ENCODE measurements at places on chromosomes 6 and 20. TPM values are rescaled to one million over a fixed set of nuclear protein-coding genes. Genes with fewer than 3 reads are reported as not detected.

Gene AGER
- 3.0 TPM for total RNA-seq

- DNase-seq, result no peak
These were observed 45.9 kb downstream of the TRIM38 start for GRCh38 chr6:26008470-26008869.

DNA sequence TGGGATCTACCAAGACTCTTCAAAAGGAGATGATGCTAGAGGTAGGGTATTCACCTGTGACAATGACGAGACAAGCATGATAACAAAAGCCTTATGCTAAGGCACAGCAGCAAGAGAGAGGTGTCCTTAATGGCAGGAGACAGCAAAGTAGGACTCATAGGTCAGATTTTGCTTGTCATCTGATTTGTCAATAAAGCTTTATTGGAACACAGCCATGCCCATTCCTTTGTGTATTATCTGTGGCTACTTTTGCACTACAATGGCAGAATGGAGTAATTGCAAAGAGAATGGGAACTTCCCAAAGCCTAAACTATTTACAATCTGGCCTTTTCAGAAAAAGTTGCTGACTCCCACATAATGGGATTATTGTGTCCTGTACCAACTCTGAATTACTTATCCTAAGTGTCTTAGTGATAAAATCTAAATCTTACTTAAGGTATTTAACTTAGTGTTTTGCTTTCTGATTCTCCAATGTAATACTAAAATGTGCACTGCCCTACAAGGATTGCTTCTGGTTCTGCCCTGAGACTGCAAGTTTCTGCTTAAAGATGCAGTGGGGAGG lies 221.6 kb downstream of the CDC5L start:
- no peak for DNase-seq

- no peak for DNase-seq
These were observed 8.9 kb downstream of the ARHGAP40 start for GRCh38 chr20:38610521-38610920.

Gene GHRH
- not detected for total RNA-seq

Gene MAPK13
- 0.87 TPM for total RNA-seq

DNA sequence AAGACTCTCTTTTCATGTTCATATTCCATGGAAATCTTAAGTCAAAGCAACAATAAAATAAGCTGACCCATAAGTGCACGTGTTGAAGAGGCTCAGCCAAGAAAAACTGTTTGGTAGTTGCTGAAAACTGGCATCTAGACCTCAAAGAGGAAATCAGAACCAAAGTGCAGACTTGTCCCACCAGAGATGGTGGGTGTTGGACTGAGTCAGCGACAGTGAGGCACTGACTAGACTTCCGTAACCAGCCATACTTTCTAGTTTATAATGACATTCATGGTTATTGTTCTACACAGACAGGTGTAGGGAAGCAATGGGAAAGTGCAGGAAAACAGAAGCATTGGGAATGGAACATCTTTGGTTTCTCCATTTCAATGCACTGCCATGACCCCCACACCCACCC lies 175.7 kb upstream of the AGPAT4 start:
- DNase-seq, result no peak

DNA sequence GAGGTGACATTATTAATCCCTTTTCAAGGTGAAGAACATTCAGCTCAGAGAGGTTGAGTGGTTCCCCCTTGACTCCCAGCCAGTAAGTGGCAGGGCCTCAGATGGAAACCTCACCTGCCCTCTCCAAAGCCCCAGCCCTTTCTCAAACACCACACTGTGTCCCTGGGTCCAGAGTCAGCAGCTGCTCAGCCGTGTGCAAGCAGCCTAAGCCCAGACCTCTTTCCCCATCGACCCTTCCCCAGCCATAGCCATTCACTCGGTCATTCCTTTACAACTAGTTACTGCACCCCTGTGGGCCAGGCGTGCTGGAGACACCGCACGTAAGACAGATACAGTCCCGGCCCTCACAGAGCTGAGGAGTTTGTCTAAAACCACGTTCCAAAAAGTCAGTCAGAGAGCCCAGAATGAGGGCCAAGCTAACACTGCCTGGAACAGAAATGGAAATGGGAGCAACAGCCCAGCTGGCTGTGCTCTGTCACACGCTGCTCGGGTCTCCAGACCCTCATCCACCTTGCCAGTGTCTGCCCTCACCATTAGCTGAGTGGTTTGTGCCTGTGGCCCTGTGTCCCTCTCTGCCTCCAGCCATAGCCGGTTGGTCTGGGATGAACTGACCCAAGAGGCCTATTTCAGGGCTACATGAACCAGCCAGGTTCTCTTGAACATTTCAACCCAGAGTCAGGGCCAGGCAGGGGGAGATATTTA lies 29.6 kb downstream of the ZC3H12D start:
- DNase-seq, result no peak

DNA sequence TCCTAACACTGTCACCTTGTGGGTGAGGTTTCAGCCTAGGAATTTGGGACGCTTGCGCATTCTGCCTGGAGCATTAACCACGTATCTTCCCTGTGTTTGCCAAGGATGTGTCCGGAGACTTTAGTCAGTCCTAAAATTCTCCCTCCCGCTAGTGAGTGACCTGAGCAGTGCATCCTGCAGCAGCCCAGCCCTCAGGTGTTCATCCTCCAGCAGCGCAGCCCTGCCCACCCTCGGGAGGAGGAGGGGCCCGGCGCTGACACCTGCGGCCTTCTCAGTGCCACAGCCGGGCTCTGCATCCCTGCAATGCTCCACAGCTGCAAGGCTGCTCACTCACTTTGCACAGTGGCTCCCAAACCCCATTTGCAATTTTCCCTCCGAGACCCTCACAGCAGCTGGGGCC lies 79.5 kb downstream of the ERMARD start:
- no peak for DNase-seq

DNA sequence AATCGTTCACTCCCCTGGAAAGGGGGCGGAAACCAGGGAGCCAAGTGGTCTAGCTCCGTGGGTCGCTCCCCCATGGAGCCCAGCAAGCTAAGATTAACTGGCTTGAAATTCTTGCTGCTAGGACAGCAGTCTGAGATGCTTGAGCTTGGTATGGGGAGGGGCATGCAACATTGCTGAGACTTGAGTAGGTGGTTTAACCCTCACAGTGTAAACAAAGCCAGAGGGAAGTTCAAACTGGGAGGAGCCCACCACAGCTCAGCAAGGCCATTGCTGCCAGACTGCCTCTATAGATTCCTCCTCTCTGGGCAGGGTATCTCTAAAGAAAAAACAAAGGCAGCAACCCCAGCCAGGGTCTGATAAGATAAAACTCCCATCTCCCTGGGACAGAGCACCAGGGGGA lies 43.2 kb downstream of the COL21A1 start:
- DNase-seq, result no peak

DNA sequence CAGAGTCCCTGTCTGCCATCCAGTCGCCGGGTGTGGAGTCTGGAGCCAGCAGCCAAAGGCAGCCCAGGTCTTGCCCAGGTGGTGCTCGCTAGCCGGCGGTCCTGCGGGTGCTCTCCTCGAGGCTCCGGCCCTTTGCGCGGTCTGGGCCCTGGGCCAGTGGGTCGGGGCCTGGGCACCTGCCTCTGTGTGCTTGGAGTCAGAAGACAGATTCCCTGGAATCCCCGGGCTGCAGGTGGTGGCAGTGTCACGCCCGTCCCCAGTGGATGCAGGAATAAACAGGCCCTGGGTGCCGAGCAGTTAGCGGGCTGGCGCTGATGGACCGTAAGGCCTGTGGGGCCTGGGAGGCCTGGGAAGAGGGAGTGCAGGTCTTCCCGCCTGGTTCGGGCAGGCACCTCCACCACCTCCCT lies 5.3 kb downstream of the SS18L1 start:
- no peak for DNase-seq

- no peak for DNase-seq
These were observed 35.2 kb downstream of the RAB22A start for GRCh38 chr20:58344741-58345140.

Gene C20orf141
- total RNA-seq, result not detected

DNA sequence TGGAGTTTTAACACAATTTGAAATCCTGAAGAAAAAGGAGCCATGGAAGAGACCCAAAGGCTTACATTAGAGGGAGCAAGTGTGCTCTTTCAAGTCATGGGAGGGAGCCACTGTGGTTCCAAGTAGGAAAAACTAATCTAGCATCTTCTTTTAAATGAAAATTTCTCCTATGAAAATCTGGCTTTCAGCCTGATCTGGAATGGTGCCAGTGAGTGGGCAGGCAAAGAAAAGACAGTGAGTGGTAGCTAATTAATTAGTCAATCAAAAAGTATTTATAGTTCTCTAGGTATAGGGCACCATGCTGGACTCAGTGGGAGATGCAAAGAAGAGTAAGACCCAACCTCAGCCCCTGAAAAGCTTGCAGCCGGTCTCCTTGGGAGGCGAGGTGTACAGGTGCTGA lies 21.9 kb downstream of the CAP2 start:
- no peak for DNase-seq

Gene LHFPL5
- total RNA-seq, result not detected

DNA sequence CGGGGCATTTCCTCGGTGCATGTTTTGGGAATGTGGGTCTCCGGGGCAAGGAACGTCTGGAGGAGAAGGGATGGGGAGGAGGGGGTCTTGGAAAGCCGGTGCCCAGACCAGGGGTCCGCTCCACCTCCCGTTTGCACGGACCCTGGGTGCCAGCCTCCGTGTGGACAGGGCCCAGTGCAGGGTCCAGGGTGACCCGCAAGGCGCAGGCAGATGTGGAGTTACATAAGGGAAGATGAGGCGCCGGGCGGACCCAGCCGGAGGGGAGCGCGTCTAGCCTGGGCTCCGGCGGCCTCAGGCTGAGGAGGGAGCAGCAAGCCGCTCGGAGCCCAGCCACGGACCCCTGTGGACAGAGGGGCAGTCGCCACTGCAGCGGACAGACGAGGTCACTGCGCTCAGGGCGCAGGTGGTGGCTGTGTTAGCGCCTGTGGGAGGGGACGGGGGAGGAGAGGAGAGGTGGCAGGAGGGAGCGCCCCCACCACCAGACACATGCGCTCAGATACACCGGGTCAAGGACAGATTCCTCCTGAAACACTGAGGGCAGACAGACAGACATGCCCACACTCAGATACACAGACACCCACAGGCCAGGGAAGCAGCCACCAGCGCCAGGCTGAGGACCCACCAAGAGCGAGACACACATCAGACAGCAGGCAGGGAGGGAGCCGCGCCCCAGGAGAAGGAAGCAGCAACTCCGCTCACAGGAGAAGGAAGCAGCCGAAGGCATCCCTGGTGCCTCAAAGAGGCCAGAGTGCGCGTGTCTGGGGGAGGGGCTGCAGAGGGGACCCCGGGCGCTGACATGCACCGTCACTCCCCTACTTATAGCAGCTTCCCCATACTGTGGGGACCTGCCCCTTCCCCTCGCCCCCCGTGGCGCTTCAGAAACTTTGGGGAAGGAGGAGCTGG lies 839 bp upstream of the HRH3 start:
- no peak for DNase-seq

Gene ASIP
- total RNA-seq, result 9.5 TPM

DNA sequence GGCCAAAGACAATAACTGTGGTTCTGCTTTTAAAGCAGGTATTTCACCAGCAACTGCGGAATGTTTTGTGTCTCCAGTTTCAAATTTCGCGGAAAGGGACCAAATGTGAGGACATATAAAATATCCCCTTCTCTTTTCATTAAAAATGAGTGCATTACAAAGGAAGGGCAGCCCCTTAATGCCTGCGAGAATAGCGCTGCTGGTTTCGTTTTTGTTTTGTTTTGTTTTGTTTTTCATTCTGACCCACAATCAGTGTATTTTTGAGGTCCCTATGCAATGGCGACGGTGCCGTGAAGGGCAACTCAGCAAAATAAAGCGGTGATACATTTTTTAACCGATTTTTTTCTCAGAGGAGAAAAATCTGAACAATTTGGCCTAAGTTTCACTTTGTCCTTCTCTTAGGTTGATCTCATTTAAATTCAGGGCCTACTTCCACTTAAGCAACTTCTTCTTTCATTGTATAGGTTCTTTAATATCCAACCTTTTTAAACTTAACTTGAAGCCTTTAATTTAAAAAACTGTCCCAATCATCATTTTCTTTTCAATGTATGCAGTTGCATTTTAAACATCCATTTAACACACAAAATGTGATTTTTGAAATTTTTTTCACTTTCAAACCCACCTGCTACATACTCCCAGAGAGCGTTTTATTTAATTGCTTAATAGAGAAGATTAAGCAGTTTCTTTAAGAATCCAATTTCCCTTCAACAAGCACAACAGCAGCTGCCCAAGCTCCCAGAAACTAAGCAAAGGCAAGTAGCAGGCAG lies 2.9 kb upstream of the HIVEP2 start:
- DNase-seq, result no peak

GRCh38 chr6:95856876-95857364 lies 158.9 kb upstream of the FUT9 start:
- DNase-seq, result no peak

DNA sequence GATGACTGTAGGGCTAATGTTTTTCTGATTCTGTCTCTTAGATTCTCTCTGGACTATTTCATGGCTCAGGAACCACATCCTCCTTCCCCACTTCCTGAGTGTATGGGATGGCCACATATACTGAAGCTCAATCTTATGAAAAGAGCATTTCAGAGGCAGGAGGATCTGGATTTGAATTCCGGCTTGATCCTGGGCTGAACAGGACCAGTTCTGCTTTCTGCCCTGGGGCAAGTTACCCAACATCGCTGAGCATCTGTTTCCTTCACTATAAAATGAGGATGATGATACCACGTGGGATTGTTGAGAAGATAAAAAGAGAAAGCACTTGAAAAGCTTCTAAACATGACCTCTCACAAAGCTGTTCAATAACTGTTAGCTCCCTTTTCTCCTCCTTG lies 168.4 kb upstream of the TNFAIP3 start:
- DNase-seq, result peak; percentile 27

- DNase-seq, result no peak
These were observed 30.7 kb downstream of the SLC35D3 start for GRCh38 chr6:136952714-136953260.

GRCh38 chr6:135722190-135722589 lies 129.3 kb upstream of the PDE7B start:
- no peak for DNase-seq

Gene KCNG1
- 0.37 TPM for total RNA-seq

Gene TUBE1
- 31.8 TPM for total RNA-seq

Gene FRK
- 8.8 TPM for total RNA-seq

DNA sequence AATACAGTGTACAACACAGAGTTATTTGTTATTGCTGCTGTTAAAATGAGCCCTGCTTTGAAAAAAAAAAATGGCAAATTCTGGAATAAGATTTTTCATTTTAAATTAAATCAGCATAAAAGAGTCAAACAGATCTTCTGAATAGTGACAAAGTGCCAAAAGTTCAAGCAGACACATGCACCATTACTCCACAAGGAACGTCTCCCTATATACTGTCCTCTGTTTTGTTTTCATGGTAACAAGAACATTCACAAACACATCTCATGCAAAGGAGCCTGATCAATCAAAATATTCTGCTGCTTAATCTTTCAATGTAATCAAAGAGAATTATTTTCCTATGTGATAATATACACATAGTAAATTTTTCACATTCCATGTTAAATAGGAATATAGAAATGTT lies 2.7 kb downstream of the HIVEP2 start:
- no peak for DNase-seq

GRCh38 chr6:69216127-69216526 lies 580.7 kb downstream of the LMBRD1 start:
- no peak for DNase-seq

Measured in left ventricle myocardium superior (tissue), 1 donor.